Stimulated activated CD8-positive, alpha-beta memory T cell treated with anti-CD3 and anti-CD28 coated beads, Interleukin-4, amount 100 ng/mL, for 1 hour (primary cell): ENCODE measurements at places on chromosomes 7 and 10.
A peak's percentile ranks its signal among the peaks of the same experiment; 100 is the strongest.

GRCh38 chr7:20201380-20201779 is 15.8 kb downstream of the MACC1 start:
- no peak for DNase-seq

- DNase-seq = no peak
Measured at GRCh38 chr10:109277456-109277855, 645.9 kb downstream of the XPNPEP1 start.

DNA sequence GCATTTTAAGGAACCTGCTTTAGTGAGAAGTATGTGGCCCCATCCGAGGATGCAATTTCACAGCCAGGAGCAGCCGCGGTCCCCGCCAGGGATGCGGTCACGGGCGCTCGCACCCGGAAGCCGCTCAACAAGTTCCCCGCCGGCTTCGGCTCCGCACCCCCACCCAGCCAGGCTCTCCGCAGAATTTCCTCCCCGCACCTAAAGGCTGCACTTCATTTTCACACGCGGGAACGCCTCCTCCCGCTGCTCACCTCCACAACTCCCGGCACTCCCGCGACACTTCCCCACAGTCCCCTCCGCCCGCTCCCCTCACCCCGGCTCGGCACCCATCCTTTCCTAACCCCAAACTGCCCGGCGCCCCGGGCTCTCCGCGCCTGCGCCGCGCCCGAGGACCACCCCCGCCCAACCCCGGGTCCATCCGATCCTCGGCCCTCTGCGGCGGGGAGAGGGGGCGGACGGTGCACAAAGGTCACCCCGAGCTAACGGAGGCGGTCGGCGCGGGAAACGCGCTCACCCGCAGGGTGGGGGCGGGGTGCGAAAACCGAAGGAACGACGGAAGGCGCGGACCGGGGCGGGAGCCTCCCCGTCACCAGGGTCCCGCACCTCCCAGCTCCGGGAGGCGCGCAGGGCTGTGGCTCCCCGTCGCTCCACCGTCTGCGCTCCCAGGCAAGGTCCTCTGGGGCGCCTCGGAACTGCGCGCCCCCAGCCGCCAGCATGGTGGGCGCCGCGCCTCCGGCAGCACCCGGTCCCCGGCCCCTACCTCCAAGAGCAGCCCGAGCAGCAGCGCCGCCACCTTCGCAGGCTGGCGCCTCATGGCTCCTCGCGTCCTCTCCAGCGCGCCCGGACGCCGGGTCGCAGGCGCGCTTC is 558 bp downstream of the VOPP1 start:
- peak; percentile 31 for DNase-seq

GRCh38 chr7:102284891-102285539 is 1.7 kb upstream of the SH2B2 start:
- DNase-seq = no peak

GRCh38 chr7:158802535-158803366 is 26.6 kb downstream of the ESYT2 start:
- DNase-seq = no peak

DNA sequence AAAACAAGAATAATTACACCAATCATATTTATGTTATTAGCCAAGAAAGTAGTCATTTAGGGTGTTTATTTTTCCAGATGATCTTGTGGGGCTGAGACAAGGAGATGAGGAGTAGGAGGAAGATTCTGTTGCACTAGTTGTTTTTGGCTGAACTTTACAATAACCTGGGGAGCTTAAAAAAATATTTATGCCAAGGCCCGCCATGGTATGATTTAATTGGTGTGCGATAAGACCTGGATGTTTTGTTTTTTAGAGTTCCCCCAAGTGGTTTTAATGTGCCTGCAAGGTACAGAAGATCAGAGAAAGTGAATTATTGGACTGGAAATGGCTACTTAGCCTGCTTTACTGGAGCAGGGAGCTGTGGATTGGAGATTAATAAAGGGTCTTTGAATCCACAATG is 7.1 kb upstream of the ZNF282 start:
- no peak for DNase-seq

DNA sequence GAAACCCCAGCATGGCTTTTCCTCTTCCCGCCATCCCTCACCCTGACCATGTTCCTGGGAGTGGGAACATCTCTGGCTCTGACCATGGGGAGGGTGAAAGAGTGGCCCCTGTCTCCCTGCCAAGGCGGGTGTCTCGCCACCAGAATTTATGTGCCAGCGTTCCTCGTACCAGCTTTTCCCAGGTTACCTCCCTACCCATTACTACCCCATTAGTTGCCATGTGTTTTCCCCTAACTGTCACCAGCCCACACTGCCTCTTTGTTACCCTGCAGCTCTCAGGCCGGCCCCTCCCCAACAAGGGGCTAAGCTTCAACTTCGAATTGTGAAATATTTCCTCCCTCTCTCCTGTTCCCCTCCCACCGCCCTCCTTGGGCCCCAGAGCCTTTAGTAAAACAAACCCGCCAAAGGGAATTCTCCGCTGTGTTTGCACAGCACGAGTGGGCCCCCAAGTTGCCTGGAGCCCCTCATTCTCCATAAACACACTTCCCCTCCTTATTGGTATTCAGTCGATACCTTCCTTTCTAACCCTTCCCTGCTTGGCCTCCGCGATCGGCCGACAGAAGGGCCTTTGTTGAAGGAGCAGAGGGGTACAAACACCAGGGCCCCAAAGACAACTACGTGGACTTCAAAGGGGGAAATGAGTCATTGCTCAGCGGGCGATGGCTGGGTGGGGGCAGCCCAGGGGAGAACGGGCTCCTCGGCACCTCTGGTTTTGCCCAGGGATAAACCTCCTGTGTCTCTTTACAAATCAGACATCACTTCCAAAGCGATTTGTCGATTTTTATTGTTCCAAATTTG is 45.5 kb downstream of the SLIT1 start:
- DNase-seq = no peak

DNA sequence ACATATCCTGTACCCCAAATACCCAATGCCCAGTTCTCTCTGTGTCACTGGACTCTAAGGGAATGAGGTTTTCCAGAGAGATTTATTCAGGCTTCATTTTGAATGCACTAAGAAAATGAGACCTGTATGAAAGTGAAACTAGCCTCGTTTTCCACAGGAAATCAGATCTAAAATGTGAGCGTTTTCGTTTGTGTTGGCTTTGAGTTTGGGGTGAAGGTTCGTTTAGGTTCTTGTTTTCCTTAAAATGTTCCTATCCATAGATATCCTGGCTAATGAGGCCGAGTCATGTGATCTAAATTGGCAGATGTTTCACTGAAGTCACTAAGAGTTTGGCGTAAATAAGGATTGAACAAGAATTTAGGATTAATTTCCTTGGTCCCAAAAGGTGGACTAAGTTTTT is 90.9 kb upstream of the BMPER start:
- DNase-seq = no peak

- no peak for DNase-seq
Measured at GRCh38 chr7:150405584-150406311, 26.6 kb downstream of the ZNF775 start.

GRCh38 chr10:13709931-13710650 is 123.3 kb downstream of the PRPF18 start:
- no peak for DNase-seq

GRCh38 chr7:130732980-130733930 is 752 bp downstream of the KLF14 start:
- DNase-seq = no peak

GRCh38 chr7:1965579-1966294 is 267.0 kb downstream of the MAD1L1 start:
- DNase-seq = no peak

DNA sequence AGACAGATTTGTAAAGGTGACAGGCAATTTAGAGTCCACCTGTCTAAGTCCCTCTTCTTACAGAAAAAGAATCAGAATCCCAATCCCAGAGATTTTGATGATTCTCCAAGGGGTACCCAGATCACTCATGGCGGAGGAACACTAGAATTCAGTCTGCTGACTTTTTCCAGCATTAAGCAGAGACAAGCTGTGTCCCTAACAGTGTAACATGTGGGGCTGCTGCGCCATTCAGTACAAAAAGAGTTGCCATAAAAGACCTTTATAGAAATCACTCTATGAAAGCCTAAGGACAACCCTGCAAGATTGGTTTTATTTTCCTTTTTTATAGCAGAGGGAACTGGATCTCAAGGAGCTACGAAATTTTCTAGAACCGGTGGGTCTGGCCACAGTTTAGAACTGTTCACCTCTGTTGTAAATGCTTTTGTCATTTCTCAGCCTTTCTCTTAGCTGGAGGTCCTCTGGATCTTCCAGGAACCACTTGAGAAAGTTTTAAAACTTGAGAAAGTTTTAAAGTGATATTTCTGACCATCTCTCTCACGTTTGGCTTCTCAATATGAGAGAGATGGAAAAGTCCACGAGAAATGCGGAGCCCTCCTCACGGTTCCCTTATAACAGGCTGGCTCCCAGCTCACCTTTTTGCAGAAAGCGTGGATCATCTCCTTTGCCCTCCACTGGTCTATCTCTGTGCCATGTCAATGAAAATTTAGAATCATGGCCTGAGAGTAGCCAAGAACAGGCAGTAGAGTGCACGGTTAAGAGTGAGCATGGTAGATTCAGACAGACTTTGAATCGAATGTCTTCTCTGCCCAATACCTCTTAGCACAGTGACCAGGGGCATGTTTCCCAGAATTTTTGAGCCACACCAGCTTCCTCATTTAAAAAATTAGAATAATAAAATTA is 826 bp downstream of the GIMAP7 start:
- DNase-seq = no peak

- no peak for DNase-seq
Measured at GRCh38 chr10:102665904-102666509, 21.7 kb downstream of the TRIM8 start.

- no peak for DNase-seq
Measured at GRCh38 chr7:50866343-50867033, 83.8 kb upstream of the GRB10 start.

- DNase-seq = no peak
Measured at GRCh38 chr7:85090143-85090542, 96.7 kb downstream of the SEMA3D start.

DNA sequence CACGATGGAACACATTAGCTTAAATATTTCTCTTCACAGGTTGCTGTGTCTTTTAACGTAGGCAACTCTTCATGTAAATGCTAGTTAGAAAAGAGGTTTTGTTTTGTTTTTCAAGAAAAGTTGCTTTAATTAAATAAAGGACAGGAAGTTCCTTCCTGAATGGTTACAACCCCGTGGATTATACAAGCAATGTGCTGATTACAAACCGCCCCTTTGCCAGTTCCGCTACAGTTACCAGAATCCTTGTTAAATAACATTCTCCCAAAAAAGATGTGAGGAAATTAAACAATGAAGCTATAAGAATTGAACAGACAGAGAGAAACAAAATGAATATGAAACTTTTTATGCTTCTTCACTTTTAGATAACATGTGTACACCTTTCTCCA is 75.1 kb downstream of the LYZL2 start:
- no peak for DNase-seq
